ENCODE measurements at places on chromosomes 6 and 20. TPM values are rescaled to one million over a fixed set of nuclear protein-coding genes. Genes with fewer than 3 reads are reported as not detected.
A peak's percentile ranks its signal among the peaks of the same experiment; 100 is the strongest.

The MLIP gene
- total RNA-seq = not detected

The MAP7 gene
- total RNA-seq = 14.5 TPM

DNA sequence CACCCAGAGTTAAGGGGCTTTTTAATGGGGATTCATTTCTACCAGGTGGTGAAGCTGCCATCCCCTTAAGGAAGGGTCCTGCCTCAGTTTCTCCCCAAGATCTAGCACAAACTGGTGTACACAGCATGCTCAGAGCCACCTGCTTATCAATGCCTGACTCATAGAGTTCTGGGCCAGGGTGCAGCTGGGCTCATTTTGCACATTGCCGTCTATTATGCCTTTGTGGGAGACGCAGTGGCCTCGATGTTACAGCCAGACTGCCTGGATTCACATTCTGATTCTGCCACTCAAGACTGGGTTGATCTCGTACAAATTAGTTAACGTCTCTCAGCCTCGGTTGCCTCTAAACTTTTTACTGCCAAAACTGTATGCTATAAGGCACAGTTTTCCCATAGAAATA lies 365.7 kb downstream of the ZFAND3 start:
- DNase-seq = no peak
- no peaks in the 10 kb centered on the region for H3K27me3 ChIP-seq
- H3K27ac ChIP-seq = no peak overlapping the region
- no peaks in the 10 kb centered on the region for H3K36me3 ChIP-seq
- H3K4me3 ChIP-seq = no peak overlapping the region

The TREML2 gene
- not detected for total RNA-seq

The PTGIS gene
- 84.8 TPM for total RNA-seq

GRCh38 chr6:106858653-106859092 lies 115.9 kb downstream of the CD24 start:
- H3K27ac ChIP-seq = no peak overlapping the region
- no peak for DNase-seq
- no peaks in the 10 kb centered on the region for H3K27me3 ChIP-seq
- no peaks in the 10 kb centered on the region for H3K36me3 ChIP-seq
- H3K4me3 ChIP-seq = no peak overlapping the region
- no peaks in the 10 kb centered on the region for H3K4me1 ChIP-seq

The ISM1 gene
- total RNA-seq = 14.3 TPM

DNA sequence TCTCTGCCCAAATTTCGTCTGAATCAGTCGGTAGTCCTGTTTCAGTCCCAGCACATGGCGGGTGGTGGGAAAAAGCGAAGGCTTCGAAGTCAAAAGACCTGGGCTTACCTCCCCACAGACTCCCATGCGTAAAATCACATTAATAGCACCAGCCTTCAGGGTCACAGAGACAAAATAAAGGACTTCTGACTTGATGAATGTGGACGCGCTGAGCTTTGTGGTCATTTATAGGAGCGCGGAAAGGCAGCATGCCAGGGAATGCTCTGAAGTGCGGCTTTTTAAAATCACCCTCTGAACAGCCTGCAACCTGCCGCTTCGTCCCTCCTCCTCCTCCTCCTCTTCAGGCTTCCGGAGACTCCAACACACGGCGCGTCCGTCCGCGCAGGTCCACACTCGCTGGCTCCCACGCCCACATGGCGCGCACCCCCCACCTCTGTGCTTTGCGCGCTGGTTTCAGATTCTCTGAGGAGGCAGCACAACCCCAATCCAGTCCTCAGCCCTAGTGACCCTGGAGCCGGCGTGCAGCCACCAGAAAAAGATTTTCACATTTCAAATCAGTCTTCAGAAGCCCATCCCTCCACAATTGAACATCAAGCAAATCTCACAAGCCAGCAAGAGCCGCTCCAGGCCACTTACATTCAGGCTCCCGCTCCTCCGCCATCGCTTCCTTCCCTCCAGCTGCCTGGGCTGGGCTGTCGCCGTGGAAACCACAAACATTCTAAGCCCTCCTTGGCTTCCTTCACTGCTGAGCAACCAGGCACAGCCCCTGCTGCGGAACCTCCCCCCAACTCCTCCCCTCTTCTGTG lies at the start of gene C6orf118:
C6orf118 (minus strand) TSS at position 680 of the 806 bp plus-strand sequence; CDS start at position 661, 19 bp downstream.
- no peak within 1 kb of the TSS for H3K27ac ChIP-seq
- H3K36me3 ChIP-seq = no peaks in the 10 kb centered on the region
- H3K4me3 ChIP-seq = peak within 1 kb of the TSS; percentile 49
- H3K27me3 ChIP-seq = no peaks in the 10 kb centered on the region
- H3K4me1 ChIP-seq = peaks cover 8% of the 10 kb centered on the region
- DNase-seq = no peak

DNA sequence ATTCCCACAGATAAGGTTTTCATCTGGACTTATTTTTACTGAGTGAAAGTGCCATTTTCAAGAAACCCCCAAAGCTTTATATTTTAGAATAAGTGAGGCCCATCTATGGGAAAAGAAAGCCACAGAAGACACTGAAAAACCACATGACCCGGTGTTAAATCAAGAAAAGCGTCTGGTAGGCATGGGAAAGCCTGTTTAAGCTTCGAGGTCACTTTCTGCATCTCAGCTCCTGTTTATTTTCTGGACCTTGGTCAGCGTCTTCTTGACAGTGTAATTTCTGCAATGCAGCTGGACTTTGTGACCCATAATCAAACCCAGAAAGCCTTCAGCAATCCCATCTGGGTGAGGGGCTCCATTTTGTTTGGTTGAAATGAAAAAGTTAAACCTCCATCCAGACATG lies 59.6 kb upstream of the NEDD9 start:
- H3K4me3 ChIP-seq = no peak overlapping the region
- H3K27ac ChIP-seq = no peak overlapping the region
- no peak for DNase-seq
- H3K27me3 ChIP-seq = no peaks in the 10 kb centered on the region
- H3K36me3 ChIP-seq = no peaks in the 10 kb centered on the region
- peaks cover 5% of the 10 kb centered on the region for H3K4me1 ChIP-seq

The CDH4 gene
- not detected for total RNA-seq

DNA sequence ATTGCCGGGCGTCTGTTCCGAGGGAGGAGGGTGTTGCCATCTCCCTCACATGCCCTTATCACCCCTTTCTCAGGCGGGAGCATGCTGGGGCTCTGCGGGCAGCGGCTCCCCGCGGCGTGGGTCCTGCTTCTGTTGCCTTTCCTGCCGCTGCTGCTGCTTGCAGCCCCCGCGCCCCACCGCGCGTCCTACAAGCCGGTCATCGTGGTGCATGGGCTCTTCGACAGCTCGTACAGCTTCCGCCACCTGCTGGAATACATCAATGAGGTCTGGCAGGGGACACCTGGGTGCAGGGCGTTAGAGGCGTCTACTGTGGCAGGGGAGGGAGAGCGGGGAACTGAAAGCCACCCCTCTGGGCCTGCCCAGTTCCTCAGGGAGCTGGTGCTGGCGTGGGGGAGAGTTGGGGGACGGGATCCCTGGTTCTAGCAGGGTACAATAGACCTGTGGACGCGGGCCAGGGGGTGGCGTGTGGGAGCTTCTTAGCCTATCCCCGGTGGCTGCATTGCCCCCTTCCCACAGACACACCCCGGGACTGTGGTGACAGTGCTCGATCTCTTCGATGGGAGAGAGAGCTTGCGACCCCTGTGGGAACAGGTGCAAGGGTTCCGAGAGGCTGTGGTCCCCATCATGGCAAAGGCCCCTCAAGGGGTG lies 697 bp downstream of the PPT2 start:
- H3K27me3 ChIP-seq = peaks cover 19% of the 10 kb centered on the region
- H3K36me3 ChIP-seq = peaks cover 17% of the 10 kb centered on the region
- peak overlapping the region; percentile 82 for H3K4me3 ChIP-seq
- H3K27ac ChIP-seq = peak overlapping the region; percentile 94

DNA sequence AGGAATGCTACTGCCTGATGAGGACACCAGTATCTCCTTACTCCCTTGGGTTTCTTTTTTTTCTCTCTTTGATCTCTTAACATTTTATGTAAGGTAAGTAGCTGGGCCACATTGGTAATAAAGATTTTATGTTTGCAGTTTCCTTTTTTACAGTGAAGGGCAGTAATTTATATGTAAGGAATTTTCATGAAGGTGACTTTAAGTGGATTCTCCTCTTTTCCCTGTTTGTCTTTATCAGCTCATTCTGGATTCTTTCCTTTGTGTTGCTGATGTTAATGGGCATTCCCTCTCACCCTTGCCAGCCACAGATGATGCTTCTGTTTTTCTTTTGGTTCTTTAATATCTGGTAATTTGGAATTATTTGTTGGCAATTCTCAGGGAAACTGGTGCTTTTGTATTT lies 34.7 kb downstream of the AFDN start:
- no peak overlapping the region for H3K4me3 ChIP-seq
- peaks cover 3% of the 10 kb centered on the region for H3K36me3 ChIP-seq
- no peak overlapping the region for H3K27ac ChIP-seq

DNA sequence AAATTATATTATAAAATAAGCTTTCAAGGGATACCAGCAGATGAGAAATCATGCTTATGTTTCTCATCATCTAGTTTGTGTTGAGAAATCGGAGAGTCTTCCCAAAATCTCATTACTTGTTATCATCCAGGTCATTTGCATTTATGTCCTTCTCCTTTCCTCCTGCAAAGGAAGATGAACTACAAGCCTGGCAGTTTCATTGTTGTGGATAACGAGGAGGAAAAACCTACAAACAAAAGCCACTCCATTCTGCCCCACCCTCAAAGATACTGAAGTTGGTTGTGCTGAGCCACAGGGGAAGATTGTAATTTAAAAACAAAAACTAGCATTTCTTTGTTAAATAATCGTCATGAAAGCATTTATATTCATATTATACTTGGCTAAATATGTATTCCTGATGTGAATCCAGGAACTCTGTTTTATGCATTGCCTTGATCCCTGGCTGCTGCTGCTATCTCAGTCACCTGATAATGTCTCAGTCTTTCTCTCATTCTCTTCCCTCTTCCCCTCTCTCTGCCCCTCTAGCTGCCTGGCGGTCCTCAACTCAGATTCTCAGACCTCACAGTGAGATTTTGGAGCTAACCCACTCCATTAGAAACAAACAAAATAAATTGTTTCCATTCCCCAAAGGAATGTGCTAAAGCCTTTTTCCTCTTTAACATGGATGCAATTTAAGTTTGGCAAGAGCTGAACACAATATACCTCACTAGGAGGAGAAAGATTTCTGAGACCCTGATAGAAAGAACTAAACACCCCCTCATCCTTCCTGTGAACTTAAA lies 185.3 kb downstream of the ADAT2 start:
- no peaks in the 10 kb centered on the region for H3K4me1 ChIP-seq
- no peak overlapping the region for H3K27ac ChIP-seq
- H3K36me3 ChIP-seq = no peaks in the 10 kb centered on the region
- no peaks in the 10 kb centered on the region for H3K27me3 ChIP-seq
- no peak overlapping the region for H3K4me3 ChIP-seq

DNA sequence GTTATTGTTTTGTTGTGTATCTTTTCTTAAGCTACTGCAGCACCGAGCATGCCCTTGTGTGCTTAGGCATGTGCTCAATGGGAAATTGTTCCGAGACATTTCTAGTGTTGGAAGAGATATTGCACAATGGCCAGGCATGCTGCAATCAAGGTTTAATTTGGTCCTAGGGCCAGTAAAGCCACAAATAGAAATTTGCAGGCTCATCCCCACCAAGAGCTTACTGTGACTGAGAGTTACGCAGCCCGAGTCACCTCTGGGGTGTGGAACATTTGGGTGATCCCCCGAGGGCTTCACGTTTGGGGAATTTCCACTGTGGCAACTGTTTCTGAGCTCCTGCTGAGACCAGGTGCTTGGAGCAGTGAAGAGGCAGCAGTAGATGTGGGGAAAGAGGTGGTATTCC lies 65.8 kb downstream of the ADTRP start:
- H3K4me1 ChIP-seq = no peaks in the 10 kb centered on the region
- H3K27me3 ChIP-seq = no peaks in the 10 kb centered on the region
- H3K4me3 ChIP-seq = no peak overlapping the region
- H3K27ac ChIP-seq = no peak overlapping the region

DNA sequence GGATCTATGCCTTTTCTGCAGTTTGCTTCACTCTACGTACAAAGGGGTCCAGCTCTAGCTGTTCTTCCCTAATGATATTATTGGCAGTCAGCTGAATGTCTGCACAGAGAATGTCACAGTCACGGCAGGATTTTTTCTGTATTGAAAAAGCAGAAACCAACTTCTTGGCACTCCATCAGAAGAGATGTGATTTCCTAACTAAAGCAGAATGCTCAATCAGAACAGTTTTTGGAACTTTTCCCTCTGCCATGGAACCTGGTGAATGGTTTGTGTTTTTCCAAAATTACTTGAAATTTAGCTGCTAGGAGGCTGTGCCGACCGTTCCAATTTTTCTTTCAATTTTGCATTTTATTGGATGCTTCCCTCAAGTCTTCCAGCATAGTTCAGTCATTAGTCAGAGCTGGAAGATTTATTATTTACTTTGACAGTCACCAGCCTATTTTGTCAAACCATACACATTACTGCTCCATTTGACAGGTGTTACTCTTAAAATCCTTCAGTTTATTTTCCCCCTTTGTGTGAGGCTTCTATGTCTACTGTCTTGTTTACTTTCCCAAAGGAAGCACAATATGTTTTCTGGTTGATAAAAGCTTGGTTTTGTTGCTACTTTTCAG lies 259.6 kb upstream of the EPHA7 start:
- DNase-seq = peak; percentile 16
- H3K27me3 ChIP-seq = no peaks in the 10 kb centered on the region
- H3K36me3 ChIP-seq = no peaks in the 10 kb centered on the region
- H3K27ac ChIP-seq = no peak overlapping the region
